T-cell (primary cell): ENCODE measurements at places on chromosomes 6 and 20. TPM values are rescaled to one million over a fixed set of nuclear protein-coding genes. Genes with fewer than 3 reads are reported as not detected.

Gene APOBEC2
- total RNA-seq = not detected

Gene GPR6
- not detected for total RNA-seq

DNA sequence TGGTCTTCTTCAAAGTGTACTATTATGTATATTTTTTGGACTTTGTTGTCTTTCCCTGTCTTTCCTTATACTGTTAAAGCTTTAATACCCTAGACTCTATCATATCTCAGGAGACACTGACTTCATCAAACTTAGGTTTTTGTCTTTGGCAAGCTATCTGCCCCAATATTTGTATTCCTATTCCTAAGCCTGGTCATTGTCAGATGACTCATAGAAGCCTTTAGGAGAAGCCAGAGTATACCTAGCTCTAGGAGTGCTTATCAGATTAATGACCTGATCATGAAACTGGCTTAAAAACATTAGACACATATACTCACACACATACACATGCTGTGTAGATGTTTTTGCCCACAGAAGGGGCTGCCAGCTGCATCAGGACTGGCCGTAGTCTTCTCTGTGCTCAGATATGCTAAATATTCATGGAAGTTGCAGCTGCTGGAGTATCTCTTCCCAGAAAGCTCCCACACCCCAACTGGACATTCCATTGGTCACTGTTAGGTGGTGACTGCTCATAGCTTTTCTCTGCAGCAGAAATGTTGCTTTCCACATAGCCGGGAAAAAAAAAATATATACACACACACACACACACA is 102.0 kb downstream of the ANKS1A start:
- no peaks in the 10 kb centered on the region for H3K27me3 ChIP-seq
- DNase-seq = no peak
- no peaks in the 10 kb centered on the region for H3K4me1 ChIP-seq
- H3K36me3 ChIP-seq = peaks cover 52% of the 10 kb centered on the region
- no peak overlapping the region for H3K27ac ChIP-seq
- no peak overlapping the region for H3K4me3 ChIP-seq

Gene IPCEF1
- total RNA-seq = 80.3 TPM

Gene DDX39B
- 631 TPM for total RNA-seq

GRCh38 chr6:30557683-30557981 is 537 bp downstream of the PRR3 start:
- H3K4me1 ChIP-seq = peaks cover 28% of the 10 kb centered on the region
- peak overlapping the region; percentile 97 for H3K4me3 ChIP-seq
- H3K27me3 ChIP-seq = no peaks in the 10 kb centered on the region
- H3K36me3 ChIP-seq = peaks cover 11% of the 10 kb centered on the region
- H3K27ac ChIP-seq = peak overlapping the region; percentile 98
